ENCODE measurements at places on chromosomes 13 and 19.
A peak's percentile ranks its signal among the peaks of the same experiment; 100 is the strongest.

DNA sequence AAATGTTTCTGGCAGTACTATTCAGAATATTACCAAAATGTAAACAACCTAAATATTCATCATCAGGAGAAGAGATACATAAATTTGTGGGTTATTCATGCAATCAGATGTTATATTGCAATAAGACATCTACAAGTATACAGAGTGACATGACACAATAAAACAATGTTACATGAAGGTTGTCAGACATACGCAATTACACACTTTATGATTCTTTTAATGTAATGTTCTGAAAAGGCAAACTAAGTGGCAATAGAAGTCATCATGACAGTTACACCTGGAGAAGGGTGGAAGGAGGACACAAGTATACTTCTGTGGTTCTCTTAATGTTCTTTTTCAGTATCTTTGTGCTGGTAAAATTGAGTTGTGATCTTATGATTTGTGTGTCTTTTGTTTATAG is 95.8 kb upstream of the PRR20A start:
- DNase-seq: no peak

GRCh38 chr13:80083853-80084676 is 256.9 kb downstream of the SPRY2 start:
- no peak for DNase-seq

DNA sequence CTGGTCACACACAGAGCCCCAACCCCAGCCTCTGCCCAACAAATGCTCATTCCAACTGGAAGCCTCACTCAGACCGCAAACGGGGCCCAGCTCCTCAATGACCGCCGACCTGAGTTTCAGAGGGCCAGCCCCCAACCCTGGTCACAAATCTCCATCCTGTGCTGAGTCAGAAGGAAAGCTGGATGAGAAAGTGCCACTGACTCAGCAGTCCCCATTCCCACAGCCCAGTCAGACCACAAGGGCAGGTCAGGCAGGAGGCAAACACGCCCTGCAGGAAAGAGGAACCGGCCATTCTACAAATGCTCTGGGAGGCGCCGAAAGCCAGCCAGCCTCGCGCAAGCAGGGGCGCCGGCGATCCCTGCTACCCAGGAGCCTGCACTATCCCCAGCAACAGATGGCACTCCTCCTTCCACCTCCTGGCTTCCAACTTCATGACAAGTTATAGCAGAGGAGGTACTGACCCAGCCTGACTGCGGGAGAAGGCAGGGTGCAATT is 14.1 kb upstream of the PRKD2 start:
- DNase-seq: peak; percentile 78

GRCh38 chr19:45265375-45265774 is 14.3 kb downstream of the MARK4 start:
- no peak for DNase-seq

DNA sequence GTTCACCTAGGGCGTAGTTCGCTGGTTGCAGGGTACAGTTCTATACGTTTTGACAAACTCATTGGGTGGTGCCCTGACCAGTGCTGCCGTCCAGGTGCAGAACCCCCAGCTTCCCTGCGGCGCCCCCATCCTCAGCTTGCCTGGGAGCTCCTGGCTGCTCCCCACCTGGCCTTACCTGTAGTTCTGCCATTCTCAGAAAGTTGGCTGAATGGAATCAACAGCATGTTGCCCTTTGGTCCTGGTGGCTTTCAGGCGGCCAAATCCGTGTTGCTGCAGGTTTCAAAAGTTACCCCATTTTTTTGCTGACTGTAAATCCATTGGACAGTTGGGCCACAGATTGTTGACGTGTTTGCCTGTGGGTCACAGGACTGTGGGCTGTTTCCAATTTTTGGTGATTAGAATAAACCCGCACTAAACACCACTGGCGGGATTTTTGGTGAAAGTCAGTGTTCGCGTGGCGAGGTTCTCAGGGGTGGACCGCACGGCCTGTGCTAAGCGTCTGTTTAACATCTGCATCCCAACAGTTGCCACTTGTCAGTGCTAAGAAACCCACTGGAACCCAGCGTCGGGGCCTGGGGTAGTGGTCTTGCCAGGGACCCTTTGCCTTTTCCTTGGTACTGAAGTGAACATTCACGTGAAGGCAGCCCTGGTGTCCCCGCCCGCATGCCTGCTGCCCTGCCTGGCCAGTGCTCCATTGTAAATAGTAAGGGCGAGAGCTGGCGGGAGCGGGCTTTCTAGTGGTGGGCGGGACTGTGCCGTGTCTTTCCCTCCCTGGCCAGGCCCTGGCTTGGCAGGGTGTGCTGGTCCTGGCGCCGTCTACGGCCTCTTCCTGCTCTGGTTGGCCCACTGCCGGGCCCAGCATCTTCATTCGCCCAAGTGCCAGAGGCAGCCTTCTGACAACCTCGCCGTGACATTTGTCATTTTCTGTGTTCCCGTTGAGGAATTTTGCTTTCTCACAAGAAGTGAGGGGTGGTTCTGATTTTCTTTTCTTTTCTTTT is 3.3 kb downstream of the DOT1L start:
- DNase-seq: peak; percentile 23

DNA sequence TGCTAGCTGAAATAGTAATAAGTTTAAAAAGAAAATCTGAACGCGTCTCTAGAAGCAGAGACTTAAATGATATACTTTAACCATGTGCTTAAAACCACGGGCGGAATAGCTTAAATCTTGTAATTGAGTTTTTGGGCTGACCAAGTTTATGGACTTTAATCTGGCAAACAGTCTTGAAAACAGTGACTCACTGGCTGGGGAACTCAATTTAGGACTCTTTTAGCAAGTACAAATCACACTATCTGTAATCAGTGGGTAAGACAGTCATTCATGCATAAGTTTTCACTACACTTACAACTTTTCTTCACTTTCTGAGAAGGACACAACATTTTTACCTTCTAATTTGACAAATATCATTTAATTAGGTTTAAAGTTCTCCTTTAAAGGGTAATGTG is 26.8 kb downstream of the ZNF627 start:
- DNase-seq: peak; percentile 21

GRCh38 chr13:113211774-113212173 is 2.4 kb downstream of the CUL4A start:
- peak; percentile 59 for DNase-seq

DNA sequence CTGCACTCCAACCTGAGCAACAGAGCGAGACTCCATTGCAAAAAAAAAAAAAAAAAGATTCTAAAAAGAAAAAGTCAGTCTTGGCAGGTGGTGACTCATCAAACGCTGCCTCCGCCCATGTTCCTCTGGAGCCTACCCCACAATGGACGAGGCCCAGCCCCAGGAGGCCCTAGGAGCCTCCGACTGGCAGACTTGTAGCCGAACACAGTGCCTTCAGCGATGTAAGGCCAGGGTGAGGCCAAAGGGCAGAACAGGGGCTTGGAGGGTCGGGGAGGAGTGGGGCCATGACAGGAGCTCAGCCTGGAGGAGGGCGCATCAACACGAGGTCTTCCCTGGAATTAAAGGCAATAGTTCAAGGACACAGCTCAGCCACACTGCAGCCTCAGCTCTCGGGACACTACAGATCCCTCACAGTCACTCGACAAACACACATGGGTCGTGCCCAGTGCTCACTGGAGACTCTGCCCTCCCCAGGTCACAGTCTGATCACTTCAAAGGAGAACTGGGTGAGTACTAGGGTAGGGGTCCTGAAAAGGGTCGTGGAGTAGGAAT is 5.1 kb downstream of the USE1 start:
- DNase-seq: peak; percentile 89

DNA sequence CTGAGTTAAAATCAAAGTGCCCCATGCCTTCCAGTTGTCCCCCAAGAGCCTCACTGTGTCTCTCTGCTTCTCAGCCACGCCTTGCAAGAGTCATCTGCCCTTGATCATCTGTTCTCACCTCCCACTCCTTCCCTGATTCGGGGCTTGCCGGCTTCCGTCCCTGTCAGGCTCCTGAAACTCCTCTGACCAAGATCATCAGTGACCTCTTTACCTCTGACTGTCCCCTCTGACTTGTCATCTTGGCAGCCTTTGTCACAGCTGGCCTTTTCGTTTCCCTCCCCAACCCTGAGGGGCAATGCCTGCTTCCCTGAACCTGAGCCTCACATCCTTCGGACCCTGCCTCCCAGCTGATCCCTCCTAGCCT is 66.3 kb downstream of the MAP4K1 start:
- no peak for DNase-seq

DNA sequence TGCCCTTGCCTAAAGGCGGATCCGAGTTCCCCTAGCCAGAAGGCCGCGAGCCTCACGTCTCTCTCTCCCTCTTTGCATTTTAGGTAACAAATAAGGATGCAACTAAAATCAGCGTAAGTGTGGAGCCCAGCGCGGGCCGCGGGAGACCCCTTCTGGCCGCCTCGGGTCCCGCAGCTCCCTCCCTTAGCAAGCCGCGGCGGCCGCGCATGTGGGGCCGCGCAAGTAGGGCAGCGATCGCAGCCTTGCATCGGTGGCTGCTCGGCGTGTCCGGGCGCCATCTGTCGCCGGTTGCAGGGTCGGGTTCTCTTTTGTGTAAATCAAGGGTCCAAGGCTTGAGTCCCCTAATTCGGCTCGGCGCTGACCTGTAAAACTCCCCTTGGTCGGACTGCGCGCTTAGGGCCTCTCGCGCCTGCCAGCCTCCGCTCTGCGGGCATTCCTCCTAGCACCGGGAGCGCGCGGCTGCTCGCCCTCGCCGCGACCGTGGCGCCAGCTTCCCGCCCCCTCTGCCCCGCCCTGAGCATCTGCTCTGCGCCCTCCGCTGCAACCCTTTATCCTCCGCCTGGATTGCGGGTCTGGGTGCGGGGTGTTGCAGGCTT is 2.7 kb downstream of the VSTM2B start:
- peak; percentile 83 for DNase-seq

Measured in hematopoietic multipotent progenitor cell treated with erythropoietin and hydrocortisone succinate and interleukin-3 and kit ligand, for 6 days (in vitro differentiated cells).